ENCODE measurements at places on chromosomes 13 and 19.

GRCh38 chr19:33403973-33404304 is 30.4 kb downstream of the CEBPG start:
- DNase-seq: no peak

- no peak for DNase-seq
These were observed 10.1 kb upstream of the LRCH1 start for GRCh38 chr13:46542833-46543232.

- no peak for DNase-seq
These were observed 56.7 kb downstream of the ZNF536 start for GRCh38 chr19:30428844-30429243.

DNA sequence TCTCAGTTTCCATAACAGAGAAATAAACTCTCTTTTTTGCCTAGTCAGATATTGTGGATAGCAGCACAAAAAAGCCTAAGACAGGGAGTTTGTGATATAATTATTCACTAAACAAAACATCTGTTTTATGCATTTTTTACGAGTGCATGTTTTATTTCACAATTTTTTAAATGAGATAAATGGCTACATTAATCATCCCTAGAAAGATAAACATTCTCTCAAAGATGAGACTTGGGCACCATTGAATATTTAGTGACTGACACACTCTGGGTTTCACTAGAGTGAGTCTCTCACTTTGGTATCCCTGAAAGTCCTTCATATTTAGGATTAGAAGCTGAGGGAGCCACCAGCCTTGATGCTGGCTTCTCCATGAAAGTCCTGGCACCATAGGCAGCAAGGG is 74.3 kb upstream of the LRCH1 start:
- no peak for DNase-seq

GRCh38 chr13:25762281-25762680 is 289.5 kb downstream of the SHISA2 start:
- no peak for DNase-seq

GRCh38 chr13:33937373-33938098 is 119.6 kb downstream of the RFC3 start:
- no peak for DNase-seq

- DNase-seq: no peak
These were observed 48.7 kb upstream of the RANBP3 start for GRCh38 chr19:6026390-6027227.

DNA sequence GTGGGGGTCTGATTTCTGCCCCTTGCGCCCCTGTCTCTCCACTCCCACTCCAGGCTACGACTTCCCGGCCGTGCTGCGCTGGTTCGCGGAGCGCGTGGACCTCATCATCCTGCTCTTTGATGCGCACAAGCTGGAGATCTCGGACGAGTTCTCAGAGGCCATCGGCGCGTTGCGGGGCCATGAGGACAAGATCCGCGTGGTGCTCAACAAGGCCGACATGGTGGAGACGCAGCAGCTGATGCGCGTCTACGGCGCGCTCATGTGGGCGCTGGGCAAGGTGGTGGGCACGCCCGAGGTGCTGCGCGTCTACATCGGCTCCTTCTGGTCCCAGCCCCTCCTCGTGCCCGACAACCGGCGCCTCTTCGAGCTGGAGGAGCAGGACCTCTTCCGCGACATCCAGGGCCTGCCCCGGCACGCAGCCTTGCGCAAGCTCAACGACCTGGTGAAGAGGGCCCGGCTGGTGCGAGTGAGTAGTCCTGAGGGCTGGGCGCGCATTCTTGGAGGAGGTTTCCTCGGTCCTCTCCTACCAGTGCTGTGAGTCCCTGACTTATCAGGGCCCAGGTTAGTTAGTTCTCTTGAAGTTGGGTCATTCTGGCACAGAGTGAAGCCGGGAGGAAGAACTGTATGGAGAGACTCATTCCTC is 12.7 kb downstream of the EHD2 start:
- DNase-seq: no peak

- DNase-seq: no peak
These were observed 202.4 kb downstream of the ITGBL1 start for GRCh38 chr13:101654883-101655282.

- no peak for DNase-seq
These were observed 7.9 kb upstream of the F10 start for GRCh38 chr13:113114511-113115362.

GRCh38 chr13:110706570-110707372 is 855 bp upstream of the CARS2 start:
- no peak for DNase-seq

DNA sequence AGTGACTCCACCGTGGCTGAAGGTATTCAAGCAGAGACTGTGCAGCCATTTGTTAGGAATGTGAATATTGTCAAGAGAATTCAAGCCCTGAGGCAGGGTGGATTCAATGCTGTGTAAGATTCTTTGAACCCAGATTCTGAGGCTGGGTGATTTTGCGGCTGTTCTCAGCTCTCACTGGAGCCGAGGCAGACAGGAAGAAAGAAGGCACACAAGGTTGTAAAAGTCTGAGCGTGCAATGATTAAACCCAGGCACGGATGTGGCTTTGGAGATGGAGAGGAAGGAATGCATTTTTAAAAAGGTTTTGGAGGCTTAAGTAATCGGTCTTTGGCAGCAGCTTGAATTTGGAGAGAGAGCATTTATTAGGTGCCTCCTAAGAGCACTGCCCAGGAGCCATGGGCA is 187.9 kb downstream of the KATNAL1 start:
- DNase-seq: no peak

DNA sequence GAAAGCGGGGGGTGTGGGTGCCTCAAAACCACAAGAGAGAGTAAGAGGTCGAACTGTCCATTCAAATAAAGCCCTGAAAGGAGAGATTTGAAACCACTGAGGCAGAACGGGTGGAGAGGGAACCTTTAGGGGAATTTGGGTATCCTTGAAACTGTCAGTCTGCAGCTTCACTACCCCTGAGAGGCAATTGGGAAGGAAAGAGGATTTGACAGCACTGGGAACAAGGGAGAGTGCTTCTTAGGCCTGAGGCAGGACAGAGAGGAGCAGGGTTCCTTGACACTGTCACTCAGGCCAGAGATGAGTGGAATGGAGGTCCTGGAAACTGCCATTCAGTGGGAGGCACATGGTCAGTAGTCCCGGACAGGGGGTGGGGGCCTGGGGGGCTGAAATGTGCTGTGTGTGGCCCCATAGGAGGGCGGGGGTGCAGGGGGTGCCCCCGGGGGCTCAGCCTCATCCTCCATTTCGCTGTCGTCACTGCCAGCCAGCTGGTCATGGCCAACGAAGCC is 5.0 kb downstream of the GFY start:
- DNase-seq: no peak

- no peak for DNase-seq
These were observed 42.6 kb upstream of the MBNL2 start for GRCh38 chr13:97179501-97179900.

GRCh38 chr13:112907871-112908331 is 61.1 kb upstream of the MCF2L start:
- no peak for DNase-seq

DNA sequence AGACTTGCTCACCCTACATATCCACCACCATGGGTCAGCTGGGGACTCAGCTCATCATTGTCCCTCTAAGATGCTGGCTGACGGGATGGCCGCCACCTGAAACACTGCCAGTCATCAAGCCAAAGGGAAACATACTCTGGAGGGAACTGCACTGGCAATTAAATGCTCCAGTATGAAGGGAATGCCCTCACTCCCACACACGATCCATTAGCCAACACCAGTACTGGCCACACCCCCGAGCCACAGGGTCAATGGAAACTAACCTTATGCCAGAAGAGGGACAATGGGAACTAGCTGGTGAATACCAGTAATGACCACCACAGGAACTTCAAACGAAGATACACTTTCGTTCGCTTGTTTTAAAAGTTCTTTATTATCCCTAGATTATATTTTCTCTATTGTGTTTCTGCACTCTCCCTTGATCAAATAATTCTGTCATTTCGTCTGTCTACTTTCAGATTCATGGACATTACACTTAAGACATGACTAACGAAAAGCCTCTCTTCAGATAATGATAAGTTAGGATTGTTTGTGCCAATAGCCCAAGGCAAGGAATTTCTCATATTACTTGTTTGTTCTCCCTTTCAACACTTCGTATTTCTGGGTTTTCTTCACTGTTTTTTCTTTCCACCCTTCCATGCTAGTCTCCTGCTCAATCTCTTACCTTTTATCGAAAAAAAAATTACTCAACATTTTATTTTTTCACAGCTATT is 1.7 kb upstream of the ZNF507 start:
- no peak for DNase-seq

DNA sequence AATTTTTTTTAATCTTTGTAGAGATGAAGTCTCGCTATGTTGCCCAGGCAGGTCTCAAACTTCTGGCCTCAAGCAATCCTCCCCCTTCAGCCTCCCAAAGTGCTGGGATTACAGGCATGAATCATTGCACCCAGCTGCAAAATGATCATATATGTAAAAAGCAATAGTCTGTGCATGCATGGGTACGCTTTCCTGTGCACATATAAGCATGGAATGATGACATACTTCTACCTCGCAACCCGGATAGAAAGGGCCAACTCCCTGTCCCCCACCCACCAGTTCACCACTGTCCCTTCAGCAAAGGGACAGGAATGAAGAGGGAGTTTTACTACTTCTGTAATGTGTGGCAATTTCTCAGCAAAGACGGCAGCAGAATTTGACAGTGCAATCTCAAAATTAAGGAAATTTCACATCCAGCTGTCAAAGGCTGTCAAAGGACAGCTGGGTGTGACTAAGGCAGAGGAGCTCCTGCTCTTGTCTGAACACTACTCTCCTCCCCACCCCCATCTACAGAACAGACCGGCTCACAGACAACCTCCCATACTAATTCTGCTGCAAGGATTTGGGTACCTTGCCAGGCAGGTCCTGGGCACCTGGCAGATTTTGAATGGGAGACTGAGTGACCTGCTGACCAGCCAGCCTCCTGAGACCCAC is 95.6 kb downstream of the TSHZ3 start:
- DNase-seq: no peak

- DNase-seq: no peak
These were observed 14.0 kb downstream of the SCGB2B2 start for GRCh38 chr19:34662919-34663318.

DNA sequence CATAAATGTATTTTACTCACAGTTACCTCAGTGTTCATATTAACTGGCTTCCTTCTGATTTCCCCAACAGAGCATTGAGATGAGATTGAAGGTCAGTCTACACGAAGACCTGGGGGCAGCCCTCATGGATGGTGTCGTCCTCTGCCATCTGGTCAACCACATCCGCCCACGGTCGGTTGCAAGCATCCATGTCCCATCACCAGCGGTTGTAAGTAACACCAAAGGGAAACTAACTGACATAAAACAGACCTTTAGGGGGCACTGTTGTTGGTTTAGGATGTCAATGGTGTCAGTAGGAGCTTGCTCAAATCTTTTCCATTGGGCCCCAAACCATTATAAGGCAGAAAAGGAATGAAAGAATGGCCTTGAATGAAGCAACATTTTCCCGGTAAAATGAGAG is 68.2 kb downstream of the ESD start:
- DNase-seq: no peak

- no peak for DNase-seq
These were observed 149.8 kb downstream of the PCDH9 start for GRCh38 chr13:67080351-67080750.

DNA sequence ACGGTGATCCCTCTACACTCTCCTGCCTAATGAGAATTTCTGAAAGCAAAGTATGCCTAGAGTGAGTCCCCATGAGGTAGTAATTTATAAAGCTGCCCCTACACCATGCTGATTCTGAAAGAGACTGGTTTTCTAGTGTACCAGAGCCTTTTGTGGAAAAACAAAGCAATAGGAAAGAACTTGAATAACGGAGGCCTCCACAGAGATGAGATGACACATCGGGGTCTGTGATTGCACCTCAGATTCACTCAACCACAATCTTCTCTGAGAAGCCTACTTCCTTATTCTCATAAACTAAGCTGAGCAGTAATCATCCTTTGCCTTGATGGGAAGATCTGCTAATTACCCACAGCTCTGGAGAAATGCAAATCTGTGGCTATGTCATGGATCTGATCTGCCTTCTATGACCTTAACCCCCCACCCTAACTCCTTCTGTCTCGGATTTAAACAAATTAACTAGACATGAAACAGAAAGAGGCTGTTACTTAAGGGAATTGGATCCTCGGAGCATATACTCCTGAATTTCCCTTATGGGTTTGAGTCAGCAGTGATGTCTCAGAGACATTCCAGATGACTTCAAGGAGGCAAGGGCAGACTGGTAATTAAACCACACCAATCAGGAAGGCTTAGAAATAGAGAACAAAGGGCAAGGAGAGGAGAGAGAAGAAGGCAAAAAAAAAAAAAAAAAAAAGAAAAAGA is 128.0 kb downstream of the DCT start:
- no peak for DNase-seq

DNA sequence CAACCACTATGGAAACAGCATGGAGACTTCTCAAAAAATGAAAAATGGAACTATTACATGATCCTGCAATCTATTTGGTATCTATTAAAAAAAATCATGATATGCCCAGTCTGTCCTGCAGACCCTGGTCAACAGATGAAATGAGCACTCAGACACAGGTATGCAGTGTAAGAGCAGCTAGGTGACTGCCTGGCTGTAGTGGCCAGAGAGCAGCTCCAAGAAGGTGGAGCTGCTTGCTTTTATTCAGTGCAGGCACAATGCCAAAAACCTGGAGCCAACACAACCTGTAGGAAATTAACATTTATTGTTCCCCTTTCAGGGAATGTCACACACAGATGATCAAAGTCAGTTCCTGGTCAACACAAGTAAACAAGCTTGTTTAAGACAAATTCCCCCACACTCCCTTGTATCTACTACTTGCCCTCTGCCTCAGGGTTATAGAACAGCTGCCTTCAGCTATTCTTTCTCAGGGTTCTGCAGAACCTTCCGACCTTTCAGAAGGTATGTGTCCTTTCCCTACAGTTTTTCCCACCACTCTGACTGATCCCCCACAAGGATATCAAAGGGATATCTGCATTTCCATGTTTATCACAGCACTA is 933.7 kb upstream of the SLITRK5 start:
- no peak for DNase-seq

- no peak for DNase-seq
These were observed 50.6 kb upstream of the MTIF3 start for GRCh38 chr13:27500806-27501534.

DNA sequence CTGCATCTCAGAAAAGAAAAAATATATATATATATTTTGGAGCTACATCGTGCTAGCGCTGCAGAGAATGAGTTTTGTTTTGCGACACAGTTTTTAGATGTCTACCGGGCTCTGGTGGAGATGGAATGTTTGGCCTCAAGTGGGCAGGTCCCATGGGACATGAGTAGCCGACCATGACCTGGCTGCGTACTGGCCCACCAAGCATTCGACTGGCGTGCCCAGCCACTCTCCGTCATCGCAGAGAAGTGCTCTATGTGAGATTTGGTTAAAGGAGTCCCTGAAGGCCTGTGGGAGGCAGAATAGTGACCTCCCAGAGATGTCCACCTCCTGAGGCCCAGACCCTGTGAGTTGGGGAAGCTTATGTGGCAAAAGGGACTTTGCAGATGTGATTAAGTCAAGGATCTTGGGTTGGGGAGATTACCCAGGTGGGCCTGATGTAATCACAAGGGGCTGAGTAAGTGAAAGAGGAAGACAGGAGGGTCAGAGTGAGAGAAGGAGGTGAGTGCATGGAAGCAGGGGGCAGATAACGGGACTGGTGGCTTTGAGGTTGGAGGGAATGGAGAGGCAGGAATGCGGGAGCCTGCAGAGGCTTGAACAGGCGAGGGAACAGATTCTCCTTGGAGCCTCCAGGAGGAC is 821 bp upstream of the LILRB4 start:
- no peak for DNase-seq

GRCh38 chr19:36709423-36709822 is 22.0 kb downstream of the ZNF567 start:
- no peak for DNase-seq

All from anterior cingulate cortex (tissue), 58 donors.